ENCODE measurements at places on chromosomes 1 and 21.

GRCh38 chr1:79617777-79618176 lies 611.2 kb upstream of the ADGRL4 start:
- DNase-seq: no peak

- DNase-seq: no peak
These were observed 80.1 kb downstream of the DISP3 start for GRCh38 chr1:11558871-11559590.

DNA sequence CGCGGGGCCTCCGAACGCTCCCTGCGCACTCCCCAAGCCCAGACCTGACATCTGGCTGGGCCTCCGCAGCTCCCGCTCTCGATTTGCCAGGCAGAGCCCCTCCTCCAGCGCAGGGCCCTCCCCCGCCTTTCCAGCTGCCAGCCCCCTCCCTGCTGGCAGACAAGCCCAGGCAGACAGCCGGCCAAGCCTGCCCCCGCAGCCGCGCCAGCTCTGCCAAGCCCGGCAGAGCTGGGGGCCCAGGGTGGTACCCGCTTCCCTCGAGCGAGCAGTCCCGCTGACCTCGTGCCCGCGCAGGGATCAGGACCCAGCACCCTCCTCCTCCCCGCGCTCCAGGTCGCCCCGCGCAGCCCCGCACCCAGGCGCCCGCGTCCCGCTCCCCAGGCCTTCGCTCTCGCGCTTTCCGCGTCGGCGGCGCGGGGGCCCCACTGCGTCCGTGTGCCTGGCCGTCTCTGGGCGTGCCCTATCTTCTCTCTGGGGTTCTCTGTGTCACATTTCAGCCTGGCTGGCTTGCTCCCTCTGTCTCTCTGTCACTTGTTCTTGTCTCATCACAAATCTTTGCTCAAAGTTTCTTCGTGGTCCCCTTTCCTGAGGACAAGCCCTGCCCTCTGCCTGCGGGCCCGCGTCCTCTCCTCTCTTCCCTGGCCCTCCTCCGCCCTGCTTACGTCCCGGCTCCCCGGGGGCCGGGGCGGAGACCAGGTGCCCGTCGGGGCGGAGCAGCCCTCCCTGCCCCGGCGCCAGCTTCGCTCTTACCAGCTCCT lies 580 bp downstream of the INKA2 start:
- peak; percentile 63 for DNase-seq

DNA sequence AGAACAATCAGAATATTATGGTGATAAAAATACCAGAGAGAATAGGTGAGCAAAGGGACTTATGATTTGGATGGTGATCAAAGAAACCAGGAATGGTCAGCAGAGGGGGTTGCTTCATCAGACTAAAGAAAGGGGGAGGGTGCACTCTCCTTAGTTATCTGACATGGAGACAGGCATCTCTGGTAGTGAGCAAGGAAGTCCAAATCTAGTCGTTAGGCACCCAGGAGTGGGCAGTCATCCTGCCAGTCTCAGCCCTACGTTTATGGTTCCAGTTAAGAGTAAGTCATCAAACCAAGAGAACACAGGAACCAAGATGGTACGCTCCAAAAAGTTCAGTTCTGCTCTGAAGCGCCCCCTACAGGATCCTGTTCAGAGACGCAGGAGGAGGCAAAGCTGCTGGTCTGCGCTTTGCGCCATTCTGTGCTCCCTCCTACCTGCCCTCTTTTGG lies 28.6 kb downstream of the EBNA1BP2 start:
- no peak for DNase-seq

DNA sequence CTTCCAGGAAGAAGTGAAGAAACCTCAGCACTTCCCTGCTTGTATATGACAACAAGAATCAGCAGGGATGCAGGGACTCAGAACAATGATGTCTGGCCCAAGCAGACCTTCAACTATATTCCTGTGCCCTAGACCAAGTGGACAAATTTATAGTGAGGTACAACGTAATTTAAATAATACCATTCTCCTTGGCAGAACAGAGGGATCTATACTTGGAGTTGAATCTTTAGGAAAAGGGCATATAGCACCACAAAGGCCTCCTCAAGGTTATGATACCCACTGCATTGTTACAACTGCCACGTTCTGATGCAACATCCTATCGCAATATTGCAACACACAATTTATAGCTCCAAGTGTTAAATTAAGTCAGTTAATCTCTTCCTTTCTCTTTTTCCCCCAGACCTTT lies 29.1 kb upstream of the GFI1 start:
- DNase-seq: peak; percentile 69

DNA sequence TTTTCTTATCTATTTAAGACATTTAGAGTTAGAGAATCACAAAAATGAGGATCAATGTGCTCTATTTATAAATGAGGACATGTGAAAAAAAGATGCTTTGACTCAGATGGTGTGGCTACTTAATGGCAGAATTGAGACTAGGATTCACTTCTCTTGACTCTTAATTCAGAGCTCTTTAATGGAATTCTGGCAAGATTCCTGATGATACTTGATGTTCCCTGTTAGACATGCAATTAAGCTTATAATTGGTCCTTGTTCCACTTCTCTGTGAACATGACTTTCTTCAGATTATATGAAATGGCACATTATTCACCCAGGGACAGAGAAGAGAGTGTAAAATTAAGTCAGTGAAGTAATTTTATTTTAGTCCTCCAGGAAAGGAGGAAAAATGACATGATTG lies 165.3 kb downstream of the LRRC7 start:
- DNase-seq: no peak

GRCh38 chr1:99784143-99784542 lies 17.7 kb upstream of the FRRS1 start:
- no peak for DNase-seq

- DNase-seq: no peak
These were observed 49.9 kb downstream of the DNTTIP2 start for GRCh38 chr1:93829061-93829460.

DNA sequence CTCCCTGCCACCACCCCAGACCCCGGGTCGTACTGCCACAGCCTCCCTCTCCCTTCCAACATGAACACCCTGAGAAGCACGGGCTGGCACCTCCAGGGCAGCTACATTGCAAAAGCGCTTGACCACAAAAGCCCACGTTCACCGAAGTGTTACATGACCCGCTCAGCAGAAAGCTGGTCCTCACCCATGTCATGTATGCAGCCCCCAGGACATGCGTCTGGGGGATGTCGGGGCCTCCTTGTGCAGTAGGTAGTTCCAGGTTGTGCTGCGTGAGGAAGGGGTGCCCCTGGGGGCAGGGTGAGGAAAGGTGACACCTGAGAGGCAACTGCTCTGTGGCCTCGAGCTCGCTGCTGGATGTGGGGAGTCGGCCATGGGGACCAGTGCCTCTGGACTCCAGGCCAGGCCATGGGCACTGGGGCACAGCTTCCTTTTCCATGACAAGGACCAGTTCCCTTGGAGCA lies 102.0 kb upstream of the C1orf174 start:
- DNase-seq: no peak

DNA sequence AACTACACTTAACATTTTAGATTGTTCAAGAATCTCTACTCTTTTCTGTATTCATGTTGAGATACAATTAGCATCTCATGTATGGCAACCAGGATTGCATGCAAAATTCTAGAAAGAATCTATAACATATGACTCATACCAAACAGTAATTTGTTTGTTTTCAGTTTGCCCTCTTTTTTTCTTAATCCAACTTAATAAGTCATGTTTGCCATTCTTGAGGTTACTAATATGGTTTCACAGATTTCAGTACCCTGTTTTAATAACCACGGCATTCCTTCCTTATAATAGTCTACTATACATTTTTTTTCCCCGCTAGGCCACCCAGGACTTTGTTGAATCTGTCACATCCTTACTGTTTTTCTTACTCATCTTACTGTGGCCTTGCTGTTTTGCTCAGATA lies 140.8 kb downstream of the FMN2 start:
- no peak for DNase-seq

DNA sequence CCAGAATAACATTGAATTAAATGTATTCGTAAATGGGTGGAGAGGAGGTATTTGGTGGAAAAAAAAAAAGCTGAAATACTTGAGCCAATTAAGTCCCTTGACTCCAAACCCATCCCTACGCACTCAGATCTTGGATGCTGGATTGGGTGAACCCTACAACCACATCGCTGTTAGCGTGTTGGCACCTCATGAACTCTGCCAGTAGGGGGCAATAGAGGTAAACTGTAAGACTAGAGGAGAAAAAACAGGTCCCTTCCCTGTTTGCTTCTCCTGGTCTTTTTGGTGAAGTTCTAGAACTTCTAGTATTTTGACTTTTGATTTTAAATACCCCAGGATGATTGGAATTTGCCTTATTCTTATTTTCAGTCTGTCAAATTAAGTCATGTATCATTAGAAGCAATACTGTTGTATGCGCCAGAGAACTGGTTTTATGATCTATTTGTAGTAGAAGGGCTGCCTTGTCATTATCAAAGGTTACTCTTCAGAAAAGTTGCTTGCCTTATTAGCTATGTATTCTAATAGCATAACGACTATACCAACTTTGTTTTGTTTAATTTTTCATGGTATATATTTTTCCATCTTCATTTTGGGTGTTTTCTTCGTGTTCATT lies 1.9 kb upstream of the OR13G1 start:
- peak; percentile 92 for DNase-seq

DNA sequence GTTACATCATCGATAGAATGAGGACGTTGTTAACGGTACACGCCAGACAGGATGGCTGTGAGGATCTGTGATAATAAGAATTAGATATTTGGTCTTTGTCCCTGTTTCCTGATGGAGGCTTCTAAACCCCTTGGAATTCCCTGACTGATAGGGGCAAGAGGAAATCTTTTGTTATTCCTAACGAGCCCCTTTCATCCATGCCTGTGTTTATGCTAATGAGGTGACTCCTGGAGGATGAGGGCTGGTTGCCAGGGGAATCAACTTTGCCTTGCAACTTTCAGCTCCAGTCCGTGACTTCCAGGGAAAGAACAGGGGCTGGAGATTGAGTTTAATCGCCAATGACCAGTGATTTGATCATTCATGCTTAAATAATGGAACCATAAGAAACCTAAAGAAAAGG lies 39.3 kb upstream of the NLRP3 start:
- DNase-seq: no peak

DNA sequence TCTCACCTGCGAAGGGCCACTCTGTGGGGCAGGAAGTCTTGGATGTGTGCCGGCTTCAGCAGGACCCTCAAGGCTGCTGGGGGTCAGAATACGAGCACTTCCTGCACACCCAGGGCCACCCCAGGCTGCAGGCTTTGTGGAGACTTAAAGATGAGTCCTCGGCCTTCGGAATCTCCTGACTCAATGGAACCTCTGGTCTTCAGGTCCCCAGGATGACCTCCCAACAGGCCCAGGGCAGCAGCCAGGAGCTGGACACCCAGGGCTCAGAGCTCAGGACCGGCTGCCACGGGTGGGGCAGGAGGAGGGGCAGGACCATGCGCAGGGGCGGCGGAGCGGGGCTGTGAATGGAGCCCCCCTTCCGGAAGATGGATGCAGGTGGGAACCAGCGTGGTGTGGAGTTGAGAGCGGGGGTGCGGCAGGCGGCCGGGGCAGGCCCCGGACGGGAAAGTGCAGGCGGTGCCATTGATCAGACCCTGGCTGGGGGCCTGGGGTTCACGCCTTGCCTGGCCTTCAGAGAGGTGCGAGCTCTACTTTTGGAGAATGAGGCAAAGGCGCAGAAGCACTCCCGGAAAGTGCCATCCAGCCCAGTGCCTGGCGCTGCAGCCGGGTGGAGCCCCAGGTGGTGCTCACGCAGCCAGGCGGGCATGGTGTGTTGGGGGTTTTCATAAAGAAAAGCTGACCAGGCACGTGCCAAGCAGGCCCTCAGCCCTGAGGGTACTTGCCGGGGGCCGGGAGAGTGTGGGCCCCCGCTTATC lies 10.4 kb downstream of the COL18A1 start:
- no peak for DNase-seq

DNA sequence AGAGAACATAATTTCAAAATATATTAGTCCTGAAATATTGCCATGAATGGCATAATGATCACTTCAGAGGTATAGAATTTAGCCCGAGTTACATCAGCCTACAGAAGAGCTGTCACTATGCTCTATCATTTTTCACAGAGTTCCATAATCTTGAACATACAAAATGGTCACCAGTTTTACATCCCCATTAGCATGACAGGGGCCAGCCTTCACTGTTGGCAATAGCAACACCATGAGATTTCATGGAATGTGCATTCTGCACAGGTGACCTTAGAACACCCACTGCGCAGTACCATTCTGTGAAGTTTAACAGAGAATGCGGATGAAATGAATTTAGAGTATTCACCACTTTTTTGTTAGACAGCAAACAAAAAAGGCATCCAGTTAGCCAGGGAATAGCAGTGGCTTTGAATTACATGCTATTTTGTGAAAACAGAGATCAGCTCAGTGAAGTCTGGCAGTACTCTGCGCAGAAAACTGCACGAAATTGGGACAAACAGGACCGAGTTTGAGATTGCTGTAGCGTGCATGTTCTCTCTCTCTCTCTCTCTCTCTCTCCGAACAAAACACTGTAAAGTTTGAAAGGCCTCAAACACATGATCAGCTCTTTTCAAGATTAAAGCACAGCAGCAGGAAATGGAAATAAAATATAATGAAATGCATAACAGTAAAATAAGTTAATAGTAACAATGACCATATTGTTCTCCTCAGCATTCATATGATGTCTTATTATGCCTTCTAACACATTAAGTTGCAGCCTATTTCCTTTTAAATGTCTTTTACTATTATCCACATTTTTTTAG lies 349.3 kb downstream of the USH2A start:
- no peak for DNase-seq

GRCh38 chr1:230261928-230262650 lies 164.0 kb downstream of the PGBD5 start:
- DNase-seq: no peak

- DNase-seq: peak; percentile 13
These were observed 95.7 kb downstream of the FASLG start for GRCh38 chr1:172754609-172755008.

DNA sequence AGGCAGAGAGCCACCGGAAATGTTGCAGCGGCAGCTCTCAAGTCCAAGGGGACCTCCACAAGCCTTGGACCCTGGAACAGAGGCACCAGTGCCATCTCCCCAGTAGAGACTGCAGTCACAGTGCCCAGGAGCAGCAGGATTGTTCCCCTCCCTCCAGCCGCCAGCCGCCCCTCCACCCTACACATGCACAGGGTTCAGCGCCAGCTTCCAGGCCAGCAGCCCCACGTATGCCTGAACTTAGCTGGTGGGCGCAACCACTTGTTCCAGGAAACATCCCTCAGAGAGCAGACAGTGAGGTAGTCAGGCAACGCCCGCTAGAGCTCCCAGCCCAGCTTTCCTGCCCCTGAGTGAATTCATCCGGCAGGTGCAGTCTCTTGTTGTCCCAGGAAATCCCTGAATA lies 1098.1 kb upstream of the NCAM2 start:
- no peak for DNase-seq
